ENCODE measurements at places on chromosomes 16 and 17.

GRCh38 chr17:55344514-55344997 lies 77.1 kb downstream of the MMD start:
- no peak for DNase-seq

- DNase-seq, result no peak
Measured at GRCh38 chr16:57051696-57052228, 40.6 kb upstream of the CPNE2 start.

GRCh38 chr17:77709594-77709993 lies 248.9 kb upstream of the TNRC6C start:
- DNase-seq, result no peak

GRCh38 chr17:27633312-27634025 lies 2.5 kb downstream of the LGALS9 start:
- no peak for DNase-seq
